ENCODE measurements at places on chromosomes 16 and 17.

DNA sequence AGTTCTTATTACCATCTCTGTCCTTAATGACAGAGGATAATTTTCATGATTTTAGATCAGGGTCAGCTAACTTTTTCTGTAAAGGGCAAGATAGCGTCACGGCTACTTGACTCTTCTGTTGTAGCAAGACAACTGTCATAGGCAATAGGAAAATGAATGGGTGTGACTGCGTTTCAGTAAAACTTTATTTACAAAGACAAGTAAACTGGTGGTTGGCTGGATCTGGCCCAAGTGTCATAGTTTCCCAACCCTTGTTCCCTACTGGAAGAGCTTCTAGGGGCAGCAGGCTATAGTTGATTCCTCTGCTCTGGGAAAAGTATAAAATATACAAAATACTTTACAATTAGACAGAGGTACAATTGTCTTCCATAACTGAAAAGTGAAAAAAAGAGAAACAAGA lies 50.6 kb upstream of the VPS4A start:
- no peak for DNase-seq

GRCh38 chr17:64223283-64223682 lies 39.8 kb downstream of the TEX2 start:
- no peak for DNase-seq

- DNase-seq: no peak
These were observed 1.4 kb downstream of the YPEL2 start for GRCh38 chr17:59332749-59333377.

GRCh38 chr17:44375196-44376017 lies 11.8 kb upstream of the FAM171A2 start:
- no peak for DNase-seq

GRCh38 chr17:17055286-17056155 lies 13.3 kb downstream of the MPRIP start:
- no peak for DNase-seq

- peak; percentile 11 for DNase-seq
These were observed 57.1 kb downstream of the SCNN1B start for GRCh38 chr16:23359092-23359760.

DNA sequence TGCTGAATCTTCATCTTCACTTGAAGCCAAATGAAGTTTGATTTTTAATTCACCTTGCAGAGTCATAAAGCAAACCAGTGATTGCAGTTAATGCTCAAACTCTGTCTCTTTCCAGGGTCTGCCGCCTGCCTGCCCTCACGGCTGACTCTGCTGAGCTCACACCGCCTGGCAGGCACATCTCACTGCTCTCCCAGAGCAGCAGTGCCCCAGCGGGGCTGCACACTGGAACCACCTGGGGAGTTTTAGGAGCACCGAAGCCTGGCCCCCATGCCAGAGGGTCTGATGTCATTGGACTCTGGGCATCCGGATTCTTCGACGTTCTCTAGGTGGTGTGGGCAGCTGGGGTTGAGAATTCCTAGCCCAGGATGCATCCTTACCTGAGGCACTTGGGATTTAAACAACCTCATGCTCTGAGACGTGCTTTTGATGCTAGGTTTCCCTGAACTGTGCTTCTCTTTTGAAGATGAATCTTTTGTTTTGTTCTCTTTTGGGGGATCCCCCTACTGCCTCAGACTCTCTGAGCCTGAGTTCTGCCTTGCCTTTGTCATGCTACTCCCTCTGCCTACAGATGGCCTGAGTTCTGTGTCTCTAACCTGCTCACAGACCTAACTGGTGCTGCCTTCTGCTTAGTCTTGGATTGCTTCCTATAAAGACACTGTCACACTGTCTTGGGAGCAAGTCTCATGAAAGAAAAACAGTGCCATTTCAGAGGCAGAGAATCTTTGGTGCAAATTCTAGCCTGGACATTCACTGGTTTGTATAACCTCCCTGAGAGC lies 438.1 kb upstream of the CCL2 start:
- DNase-seq: no peak

GRCh38 chr17:76345377-76345974 lies 8.2 kb downstream of the PRPSAP1 start:
- DNase-seq: no peak

- DNase-seq: peak; percentile 90
These were observed 804 bp downstream of the TGFB1I1 start for GRCh38 chr16:31472709-31473203.

DNA sequence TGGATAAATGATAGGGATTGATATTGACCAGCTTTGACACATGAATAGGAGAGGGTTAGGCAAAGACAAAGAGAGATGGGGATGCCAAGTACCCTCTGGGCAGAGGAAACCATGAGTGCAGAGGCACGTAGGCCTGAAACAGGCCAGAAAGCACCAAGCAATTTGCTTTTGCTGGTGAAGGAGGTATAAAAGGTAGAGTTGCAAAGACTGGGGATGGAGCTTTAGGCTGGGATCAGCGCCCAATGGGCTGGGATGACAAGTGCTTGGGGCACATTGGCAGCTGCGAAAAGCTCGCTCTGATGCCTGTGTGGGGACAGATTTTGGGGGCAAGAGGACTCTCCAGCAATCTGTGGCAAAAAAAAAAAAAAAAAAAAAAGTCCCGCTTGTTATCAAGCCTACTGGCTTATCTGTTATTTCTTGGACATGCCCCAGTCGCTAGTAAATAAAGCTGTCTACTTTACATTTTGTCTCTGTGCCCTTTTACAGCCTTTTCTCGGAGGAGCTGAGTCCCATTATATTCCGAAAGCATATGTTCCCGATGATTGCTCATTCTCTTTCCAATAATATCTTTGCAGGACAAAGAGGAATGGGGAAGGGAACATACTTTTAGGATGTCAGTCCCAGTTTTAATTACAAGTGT lies 578.4 kb downstream of the MAF start:
- no peak for DNase-seq

DNA sequence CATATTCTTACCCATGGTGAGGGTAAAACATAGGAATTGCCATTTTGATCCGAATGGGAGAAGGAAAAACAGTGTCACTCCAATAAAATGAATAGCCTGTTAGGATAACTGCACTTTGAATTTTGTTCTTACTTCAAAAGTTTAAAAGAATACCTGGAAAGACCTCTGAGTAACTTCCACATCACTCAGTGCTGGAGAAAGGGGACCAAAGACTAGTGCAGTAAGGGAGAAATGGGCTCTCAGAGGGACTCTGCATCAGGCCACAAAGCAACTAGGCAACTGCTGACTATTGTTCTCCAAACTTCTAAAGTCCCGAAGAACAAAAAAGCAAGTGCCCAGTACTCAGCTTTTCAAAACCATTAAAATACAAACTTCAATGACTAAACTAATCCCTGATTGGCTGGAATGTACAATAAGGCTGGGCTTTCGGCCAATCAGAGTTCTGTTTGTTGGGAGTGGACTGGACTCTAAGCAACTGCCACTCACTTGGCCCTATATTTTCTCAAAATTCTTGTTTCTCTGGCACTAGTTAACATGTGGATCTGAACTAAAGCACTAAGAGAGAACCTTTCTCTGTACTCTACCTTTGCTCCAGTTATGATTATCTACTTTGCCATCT lies 6.2 kb downstream of the DNAJC7 start:
- DNase-seq: peak; percentile 66

DNA sequence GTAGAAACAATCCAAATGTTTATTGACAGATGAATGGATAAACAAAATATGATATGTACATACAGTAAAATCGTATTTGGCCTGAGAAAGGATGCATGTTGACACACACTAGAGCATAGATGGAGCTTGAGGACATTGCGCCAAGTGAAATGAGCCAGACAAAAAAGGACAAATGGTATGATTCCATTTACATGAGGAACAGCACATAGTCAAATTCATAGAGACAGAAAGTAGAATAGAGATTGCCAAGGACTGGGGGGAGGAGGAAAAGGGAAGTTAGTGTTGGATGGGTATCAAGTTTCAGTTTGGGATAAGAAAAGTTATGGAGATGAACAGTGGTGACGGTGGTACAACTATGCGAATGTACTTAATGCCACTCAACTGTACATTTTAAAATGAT lies 47.9 kb downstream of the COPRS start:
- DNase-seq: no peak

- DNase-seq: no peak
These were observed 27.1 kb downstream of the SCPEP1 start for GRCh38 chr17:57004944-57005579.

DNA sequence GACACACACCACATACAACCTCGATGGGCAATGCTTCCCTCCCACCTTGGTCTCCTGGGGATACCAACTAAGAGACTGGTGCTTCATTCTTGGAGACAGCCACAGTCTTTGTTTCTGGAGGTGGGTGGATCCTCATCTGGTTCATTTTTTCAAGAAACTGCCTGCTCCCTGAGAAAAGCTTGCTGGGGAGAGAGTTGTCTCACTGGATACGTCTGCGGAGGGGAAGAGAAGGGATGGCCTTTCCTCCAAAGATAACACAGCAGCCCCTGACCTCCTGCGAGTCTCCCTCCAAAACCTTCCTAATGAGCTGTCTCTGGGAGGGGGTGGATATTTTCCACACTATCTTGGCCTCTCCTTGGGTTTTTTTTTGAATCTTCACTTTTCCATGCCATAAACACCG lies 221.2 kb downstream of the SOX9 start:
- DNase-seq: no peak

- no peak for DNase-seq
These were observed 73.3 kb downstream of the COG7 start for GRCh38 chr16:23379707-23380106.

DNA sequence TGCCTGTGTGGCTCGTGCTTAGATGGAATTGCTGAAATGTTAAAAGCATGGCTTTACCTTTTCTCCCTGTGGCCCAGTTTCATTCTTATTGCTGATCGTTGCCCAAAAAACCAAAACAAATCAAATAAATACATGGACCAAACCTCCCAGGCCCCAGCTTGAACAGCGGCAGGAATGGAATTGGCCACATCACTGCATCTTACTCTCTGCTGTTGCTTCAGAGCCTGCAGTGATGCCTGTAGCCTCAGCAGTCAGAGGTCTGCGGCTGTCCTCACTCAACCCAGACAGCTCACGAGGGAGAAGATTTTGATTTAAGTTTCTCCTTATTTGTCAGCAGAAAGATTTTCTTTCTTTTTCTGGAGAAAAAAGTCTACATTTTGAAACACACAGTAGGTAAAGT lies 91.5 kb downstream of the NPIPB11 start:
- no peak for DNase-seq

DNA sequence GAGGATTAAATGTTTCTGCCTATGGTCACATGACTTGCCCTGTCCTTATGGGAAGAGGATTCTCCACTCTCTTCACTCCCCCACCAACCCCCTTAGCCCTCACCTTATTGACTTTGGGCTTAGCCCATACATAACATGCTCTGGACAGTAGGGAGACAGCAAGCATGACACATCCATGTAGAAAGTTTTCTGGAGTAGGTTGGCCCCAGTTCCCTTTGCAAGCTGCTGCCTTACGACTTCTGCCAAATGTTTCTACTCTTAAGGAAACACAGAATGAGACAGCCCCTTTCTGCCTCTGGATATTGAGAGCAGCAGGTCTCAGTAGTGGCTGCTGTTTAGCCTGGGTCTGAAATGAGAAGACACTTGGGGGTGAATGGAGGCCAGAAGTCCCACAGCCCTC lies 282.2 kb downstream of the MAP2K6 start:
- no peak for DNase-seq

- no peak for DNase-seq
These were observed 824 bp upstream of the PSME3 start for GRCh38 chr17:42832213-42832933.

- no peak for DNase-seq
These were observed 479.1 kb downstream of the SOX9 start for GRCh38 chr17:72599891-72600290.

GRCh38 chr16:88970050-88970449 lies 7.0 kb downstream of the CBFA2T3 start:
- no peak for DNase-seq

DNA sequence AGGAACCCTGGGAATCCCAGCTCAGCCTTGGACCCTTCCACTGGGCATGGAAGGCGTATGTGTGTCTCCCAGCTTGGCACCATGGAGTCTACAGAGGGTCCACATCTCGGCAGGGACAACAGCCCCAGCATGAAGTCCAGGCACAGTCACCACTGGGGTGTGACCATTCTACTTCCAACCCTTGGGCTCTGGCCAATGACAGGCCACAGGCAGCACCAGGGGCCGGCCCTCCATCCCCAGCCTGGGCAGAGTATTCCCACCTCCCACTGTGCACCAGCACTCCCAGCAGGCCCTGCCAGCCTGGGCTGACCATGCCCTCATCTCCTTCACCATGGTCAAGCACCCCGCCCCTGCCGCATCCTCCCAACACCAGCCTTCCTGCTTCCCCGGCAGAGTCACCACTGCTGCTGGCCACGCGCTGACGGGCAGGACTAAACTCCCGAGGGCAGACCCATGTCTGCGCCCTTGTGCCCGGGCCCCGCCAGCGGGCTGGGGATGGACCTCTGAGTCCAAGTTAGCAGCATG lies 9.5 kb upstream of the PPP1R27 start:
- DNase-seq: no peak

GRCh38 chr17:42138749-42139492 lies 15.9 kb downstream of the RAB5C start:
- DNase-seq: no peak

- peak; percentile 29 for DNase-seq
These were observed 171.7 kb downstream of the ABCC12 start for GRCh38 chr16:47983999-47984580.

DNA sequence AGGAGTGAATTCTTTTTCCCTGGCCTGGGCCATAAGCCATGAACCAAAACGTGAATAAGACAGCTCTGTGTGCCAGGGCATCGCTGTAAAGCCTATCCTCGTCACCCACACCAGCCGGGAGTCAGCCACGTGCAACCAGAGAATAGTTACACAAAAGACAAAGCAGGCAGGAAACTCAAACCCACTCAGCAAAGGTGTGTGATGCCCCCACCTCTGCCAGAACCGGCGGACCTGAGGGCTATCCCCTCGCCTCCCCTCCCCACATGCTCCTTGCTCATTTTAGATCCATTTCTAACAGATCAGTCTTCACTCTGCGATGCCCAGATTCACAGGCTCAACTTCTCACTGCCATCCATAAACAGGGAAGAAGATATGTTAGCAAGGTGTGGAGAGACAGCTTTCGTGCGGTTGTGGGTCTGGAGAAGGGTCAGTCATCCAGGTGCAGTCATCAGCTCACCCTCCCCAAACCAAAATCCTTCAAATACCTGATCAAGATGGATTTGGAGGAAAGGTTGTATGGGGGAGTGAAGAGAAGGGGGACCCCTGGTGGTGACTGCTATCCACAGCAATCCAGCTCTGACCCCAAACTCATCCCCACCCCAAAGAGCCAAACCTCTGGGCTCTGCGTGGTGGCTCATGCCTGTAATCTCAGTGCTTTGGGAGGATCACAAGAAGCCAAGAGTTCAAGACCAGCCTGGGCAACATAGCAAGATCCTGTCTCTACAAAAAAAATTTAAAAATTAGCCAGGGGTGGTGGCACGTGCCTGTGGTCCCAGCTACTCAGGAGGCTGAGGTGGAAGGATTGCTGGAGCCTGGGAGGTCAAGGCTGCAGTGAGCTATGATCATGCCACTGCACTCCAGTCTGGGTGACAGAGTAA lies 219.2 kb downstream of the C16orf78 start:
- peak; percentile 41 for DNase-seq

- DNase-seq: peak; percentile 40
These were observed 404.8 kb downstream of the CDH13 start for GRCh38 chr16:83031524-83031923.

- peak; percentile 24 for DNase-seq
These were observed 11.0 kb downstream of the KRT32 start for GRCh38 chr17:41456204-41456603.

All from HT1080 (cell line).